Neural progenitor cell (in vitro differentiated cells): ENCODE measurements at places on chromosomes 12 and 14. TPM values are rescaled to one million over a fixed set of nuclear protein-coding genes. Genes with fewer than 3 reads are reported as not detected.

DNA sequence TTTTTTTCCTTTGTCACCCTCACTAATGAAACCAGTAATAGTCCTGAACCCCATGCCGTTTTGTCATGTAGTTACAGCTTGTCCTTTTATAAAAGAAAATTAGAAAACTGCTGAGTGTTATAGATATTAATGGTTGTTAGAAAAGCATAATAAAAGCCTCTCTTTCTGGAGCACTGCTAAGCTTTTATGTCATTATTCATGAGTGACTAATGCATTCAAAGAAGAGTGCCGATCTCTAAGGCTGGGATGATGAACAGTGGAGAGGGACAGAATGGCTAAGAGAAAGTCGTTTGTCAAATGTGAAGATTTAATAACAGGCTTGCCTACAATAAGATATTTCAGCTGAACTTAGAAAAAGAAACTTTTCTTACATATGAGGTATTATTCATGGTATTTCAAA, 121.6 kb downstream of the MGAT4C start:
- no peak for DNase-seq

DNA sequence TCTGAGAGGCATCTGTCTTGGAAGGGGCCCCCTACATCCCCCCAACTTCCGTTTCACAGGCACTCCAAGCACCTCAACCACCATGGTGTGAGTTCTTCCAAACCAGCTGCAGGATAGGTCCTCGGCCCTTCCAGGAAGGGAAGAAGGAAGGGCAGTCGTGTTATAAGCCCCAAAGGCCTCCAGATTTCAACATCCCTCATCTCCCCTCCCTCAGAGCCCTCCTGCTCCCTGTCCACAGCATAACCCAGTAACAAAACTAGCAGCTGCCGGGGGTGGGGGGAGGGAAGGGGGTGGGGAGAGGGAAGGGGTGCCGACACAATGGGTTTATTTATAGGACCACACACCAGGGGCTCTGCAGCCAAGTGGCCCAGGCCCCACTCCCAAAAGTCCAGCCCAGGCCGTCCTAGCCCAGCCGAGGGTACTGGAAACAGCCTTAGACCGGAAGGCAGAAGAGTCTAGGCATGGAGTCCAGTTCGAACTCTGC, 18.3 kb downstream of the NCKAP5L start:
- DNase-seq: no peak

DNA sequence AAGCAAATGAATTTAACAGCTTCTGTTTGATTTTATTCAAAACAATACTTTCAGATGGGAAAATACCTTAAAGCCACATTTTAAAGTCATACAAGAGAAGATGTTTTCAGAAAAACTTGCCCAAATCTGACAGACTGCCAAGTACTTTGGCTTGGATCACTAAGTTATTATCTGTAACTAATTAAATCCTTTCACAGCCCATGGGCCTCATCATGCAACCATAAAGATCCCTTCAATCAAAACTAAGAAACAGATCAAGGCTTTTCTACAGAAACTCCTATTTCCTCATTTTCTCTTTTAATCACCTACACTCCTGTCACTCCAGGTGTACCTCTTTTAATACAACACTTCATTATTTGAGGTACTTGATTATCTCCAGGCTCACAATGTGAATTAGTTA, 28.1 kb downstream of the BLTP3B start:
- DNase-seq: no peak

GRCh38 chr12:85829391-85829790, 6.8 kb downstream of the RASSF9 start:
- no peak for DNase-seq

DNA sequence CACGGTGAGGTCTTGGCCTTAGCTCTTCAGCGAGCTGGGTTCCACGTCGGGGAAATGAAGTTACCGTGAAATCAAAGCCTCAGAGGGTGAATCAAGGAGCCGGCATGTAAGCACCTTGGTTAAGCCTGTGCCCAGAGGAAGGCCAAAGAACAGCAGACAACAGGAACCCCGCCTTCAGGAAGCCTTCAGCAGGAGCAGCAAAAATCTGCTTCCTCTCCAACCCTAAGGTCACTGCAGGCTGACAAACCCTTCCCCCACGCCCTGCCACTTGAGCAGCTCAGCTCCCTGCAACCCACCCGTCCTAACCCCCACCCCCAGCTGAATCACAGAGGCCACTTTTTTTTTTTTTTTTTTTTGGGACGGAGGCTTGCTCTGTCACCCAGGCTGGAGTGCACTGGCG, 72.9 kb upstream of the LTA4H start:
- DNase-seq: no peak

The TAS2R14 gene
- total RNA-seq: 4.1 and 7.0 TPM in 2 replicates

DNA sequence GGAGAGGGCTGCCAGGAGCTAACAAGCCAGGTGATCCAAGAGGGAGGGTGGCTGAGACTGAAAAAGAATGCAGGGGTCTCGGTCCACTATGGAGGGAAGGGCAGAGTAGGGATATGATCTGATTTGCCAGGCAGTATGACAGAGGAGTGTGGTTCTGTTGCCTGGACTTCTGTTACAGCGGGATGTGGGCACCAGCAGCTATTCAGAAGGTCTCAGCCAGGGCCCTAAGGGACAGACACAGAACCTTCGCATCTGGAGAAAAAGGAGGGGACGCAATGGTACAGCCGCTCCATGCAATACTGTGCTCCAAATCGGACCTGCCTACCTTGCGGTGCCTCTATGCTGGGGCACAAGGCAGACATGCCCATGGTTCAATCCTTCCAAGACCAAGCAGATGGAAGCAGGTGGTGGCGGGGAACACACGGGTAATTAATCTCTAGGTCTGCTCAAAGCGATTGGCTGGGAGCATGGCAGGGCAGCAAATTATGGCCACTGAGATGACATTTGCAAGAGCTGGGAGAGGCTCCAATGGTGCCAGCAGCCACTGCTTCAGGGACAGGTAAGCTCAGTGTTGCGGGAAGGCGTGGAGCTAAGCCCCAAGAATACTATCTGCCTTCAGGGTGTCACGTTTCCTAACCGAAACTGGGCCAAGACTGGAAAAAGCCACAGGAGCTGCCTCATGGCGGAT, 185.5 kb downstream of the FOXN3 start:
- no peak for DNase-seq

- peak; percentile 56 for DNase-seq
Observed at GRCh38 chr12:20798554-20798953, 12.0 kb upstream of the SLCO1B3 start.

DNA sequence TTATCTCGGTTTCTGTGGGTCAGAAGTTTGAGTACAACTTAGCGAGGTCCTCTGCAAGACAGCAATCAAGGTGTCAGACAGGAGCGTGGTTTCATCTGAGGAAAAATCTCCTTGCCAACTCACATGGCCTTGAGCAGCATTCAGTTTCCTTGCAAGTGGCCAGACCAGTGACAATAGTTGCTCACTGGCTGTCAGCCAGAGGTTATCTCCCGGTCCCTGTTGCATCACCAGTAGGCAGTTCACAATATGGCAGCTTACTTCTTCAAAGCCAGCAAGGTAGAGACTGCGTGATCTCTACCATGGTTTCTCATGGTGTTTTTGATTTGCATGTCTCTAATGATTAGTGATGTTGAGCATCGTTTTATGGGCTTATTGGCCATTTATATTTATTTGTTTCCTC, 143.8 kb upstream of the DAAM1 start:
- no peak for DNase-seq

GRCh38 chr14:79602742-79603141, 608.6 kb downstream of the DIO2 start:
- no peak for DNase-seq

DNA sequence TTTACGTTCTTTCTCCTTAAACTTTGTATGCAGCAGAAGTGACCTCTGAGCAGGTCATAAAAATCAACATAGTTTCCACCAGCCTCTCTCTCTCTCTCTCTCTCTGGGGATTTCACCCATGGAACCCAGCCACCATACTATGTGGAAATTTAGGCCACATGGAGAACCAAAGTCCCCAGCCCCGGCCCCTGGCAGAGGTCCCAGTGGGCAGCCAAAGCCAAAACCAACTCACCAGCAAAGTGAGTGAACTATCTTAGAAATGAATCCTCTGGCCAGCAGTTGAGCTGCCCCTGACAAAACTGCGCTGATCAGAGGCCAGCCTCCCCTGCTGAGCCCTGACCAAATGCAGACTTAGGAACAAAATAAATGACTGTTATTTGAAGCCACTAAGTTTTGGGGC, 9.2 kb downstream of the DUSP6 start:
- DNase-seq: no peak
